ENCODE measurements at places on chromosomes 6 and 20.
A peak's percentile ranks its signal among the peaks of the same experiment; 100 is the strongest.

- DNase-seq = no peak
These were observed 374.9 kb upstream of the NOX3 start for GRCh38 chr6:155830531-155830930.

DNA sequence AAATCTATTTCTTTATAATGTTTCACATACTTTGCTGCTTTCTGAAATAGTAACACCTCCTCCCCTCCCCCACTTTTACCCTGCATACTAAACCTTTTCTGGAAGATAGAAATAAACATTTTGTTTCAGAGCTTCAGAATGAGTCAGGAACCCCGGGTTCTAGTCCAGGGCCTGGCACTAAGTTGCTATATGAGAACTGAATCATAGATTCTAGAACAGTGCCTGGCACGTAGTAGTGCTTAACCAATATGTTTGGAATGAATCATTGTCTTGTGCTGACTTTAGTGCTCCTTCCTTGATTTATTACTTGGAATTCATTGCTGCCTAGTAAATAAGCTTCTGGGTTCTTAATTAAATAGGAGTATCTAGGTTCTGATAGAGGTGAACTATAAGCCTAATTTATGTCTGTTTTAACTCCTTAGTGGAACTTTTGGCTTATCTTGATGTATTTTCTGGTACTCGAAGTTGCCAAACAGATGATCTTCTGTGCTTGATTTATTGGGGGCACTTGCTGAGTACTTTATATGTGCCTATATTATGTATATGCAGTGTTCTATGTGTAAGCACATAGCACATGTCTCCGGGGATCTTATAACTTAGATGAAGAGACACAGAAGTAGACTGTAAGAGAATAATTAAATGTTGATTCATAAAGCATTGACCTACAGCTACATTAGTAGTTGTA lies 18.6 kb downstream of the TAB2 start:
- DNase-seq = peak; percentile 38

GRCh38 chr20:51064137-51064536 lies 41.2 kb upstream of the KCNG1 start:
- no peak for DNase-seq

DNA sequence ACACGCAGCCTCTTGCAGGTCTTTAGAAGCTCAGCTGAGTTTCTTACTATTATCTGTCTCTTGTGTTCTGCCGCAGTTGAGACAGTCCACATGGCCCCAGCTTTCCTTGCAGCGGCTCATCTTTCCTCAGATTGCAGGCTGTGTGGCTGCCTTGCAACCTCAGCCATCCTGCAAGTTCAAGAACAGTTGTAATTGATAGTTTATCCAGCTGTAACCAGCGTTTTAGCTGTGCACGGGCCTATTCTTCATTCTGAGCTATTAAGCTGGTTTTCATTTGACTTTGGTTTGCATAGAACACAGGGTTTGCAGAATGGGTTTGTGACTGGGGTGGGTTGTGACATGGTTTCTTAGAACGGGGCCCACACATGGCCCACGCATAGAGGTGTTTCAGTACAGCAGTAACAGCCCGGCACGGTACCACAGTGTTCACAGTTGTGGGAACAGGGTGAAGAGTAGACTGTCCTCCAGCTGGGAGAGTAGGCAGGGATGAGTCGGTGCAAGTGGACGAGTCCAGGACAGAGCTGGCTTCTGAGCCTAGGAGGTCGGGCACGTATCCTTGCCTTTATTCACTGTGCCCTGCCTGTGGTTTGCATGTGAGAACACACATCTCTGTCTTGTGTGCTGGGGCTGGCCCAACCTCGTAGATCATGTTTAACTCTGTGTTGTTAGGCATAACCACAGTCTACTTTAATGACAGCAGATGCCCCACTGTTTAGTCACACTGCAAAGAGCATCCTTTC lies 89.2 kb downstream of the RPP40 start:
- DNase-seq = no peak

GRCh38 chr6:86657192-86657591 lies 280.1 kb upstream of the HTR1E start:
- DNase-seq = no peak

DNA sequence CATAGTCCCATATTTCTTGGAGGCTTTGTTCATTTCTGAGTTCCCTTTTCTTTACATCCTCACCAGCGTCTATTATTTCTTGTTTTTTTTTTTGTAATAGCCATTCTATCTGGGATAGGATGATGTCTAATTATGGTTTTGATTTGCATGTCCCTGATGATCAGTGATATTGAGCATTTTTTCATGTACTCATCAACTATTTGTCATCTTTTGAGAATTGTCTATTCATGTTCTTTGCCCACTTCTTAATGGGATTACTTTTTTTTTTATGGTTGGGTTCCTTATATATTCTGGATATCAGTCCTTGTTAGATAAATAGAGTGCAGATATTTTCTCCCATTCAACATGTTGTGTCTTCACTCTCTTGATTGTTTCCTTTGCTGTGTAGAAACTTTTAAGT lies 42.1 kb downstream of the CYB5R4 start:
- no peak for DNase-seq

DNA sequence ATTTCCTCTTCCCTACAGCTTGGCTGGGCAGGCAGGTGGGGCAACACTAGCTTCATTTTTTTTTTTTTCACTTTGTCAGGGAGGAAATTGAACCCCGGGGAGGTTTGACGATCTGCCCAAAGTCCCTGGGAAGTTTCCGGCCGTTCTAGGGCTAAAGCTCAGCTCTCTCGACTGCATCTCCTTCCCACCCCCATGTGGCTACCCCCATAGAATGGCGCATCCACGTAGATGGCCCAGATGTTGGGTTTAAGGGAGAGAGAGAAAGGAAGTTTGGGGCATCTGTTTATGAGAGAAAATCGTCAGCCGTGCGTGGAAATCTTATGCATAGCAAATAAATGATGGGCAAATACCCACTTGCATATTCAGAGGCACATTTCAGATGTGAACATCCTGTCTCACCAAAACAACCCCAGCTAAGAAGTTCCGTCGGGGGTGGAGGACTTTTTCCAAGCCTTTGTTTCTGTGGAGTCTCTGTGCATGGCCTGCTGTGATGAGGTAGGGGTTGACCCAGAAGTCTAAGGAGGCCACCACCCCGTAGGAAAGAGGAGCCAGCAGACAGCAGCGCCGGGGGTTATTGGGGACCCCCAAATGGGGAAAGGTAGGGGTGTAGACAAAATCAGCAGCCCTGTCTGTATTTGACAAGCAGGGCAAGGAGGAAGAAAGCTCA lies 40.5 kb upstream of the ZNF831 start:
- no peak for DNase-seq

DNA sequence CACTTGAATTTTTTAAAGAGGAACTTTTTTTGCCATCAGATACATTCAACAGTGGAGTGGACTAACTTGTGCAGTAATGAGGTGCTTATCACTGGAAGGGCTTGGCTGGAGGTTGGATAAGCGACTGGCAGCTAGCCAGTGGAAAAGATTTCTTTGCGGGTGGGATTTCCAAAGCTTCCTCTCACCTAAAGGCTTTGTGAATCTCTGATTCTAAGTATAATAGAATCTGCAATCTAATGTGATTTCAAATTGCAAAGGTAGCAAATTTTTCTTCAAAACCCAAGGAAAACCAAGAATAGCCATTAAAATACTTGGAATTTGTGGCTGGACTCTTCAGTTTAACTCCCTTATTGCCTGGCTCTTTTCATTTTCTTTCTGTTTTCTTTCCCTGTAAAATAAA lies 460.4 kb upstream of the MARCKS start:
- no peak for DNase-seq

DNA sequence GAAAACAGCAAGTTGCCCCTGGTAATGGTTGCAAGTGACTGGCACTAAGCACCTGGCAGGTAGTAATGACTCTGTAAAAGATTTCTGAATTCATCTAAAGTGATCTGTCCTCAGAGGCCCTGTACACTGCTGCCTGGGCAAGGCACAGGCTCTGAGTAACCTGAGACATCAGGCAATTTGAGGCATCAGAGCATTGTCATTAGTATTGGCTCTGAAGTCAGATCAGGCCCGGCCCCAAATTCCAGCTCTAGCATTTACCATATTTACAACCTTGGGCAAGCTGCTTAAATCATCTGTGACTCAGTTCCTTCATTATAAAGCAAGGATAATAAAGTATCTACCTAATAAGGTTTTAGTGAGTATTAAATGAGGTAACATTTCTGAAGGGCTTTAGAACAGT lies 17.3 kb upstream of the TENT5A start:
- no peak for DNase-seq

GRCh38 chr20:22232473-22232872 lies 351.9 kb downstream of the FOXA2 start:
- DNase-seq = no peak

- DNase-seq = no peak
These were observed 3.8 kb downstream of the PTPN1 start for GRCh38 chr20:50514035-50514337.

GRCh38 chr6:16130437-16130891 lies 1.6 kb downstream of the MYLIP start:
- no peak for DNase-seq

DNA sequence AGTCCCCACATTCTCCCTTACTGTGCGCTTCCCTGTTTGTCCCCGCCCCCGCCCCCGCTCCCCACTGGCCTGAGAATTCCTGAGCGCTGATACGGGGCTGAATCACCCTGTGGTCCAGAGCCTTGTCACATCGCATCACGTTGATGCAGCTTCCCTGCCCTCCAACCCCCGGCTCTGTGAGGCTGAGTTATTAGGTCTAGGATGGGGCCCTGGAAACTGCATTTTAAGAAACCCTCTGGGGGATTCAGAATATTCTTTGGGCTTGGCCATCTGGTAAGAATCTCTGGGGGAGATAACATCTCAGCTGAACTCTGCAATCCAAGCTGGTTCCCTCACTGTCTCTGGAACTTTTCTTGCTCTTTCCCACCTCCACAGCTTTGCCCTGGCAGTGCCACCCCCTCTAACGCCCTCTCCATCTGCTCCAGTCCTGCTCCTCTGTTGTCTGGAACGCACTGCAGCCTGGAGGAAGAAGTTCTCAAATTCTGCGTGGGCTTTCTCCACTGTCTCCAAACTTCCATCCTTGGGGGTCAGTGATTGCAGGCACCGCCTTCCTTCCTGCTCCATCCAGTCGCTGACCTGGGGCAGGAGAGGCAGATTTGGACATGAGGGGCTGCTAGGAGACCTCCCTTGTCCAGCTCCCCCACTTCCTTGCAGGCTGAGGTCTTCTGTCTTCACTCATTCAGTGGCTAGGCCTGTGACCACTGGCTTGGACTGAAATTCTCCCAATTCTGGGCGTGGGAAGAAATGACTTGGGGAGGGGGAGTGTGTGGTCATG lies 42.6 kb downstream of the KIAA1755 start:
- peak; percentile 89 for DNase-seq

DNA sequence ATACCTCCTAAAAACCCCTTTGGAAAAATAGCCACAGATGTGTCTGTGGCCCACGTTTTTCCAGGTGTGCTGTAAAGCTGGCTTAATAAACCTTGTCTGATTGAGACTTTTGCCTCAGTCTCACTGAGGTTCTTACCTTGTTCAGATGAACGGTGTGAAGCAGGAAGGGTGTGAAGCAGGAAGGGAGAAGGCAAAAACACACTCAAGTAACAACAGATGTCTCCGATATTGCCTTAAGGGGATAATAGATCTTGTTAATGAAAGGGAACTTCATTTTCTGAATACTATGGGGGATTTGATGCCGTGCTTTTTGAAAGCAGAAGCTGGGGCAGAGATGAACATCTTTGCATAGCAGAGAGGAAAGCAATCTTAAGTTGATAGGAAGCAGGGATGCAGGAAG lies 37.8 kb downstream of the EDN1 start:
- DNase-seq = no peak

DNA sequence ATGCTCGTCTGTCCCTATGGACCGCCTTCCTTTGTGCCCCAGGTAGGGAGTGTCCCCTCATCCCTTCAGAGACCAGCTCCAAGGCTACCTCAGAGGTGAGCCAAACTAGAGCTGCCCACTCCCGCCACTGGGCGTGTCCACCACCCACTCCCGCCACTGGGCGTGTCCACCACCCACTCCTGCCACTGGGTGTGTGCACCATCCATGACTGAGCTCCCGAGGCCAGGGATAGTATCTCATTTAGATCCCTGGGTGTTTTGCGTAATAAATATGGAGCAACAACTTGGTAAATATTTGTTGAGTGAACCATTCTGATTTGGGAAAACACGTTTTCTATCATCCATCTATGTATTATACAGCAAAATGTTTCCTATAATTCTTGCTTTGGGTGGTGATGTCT lies 68.8 kb downstream of the ZBTB2 start:
- DNase-seq = no peak

- no peak for DNase-seq
These were observed 17.1 kb downstream of the NTSR1 start for GRCh38 chr20:62725596-62726268.

GRCh38 chr6:111664565-111665030 lies 58.9 kb upstream of the TRAF3IP2 start:
- no peak for DNase-seq

DNA sequence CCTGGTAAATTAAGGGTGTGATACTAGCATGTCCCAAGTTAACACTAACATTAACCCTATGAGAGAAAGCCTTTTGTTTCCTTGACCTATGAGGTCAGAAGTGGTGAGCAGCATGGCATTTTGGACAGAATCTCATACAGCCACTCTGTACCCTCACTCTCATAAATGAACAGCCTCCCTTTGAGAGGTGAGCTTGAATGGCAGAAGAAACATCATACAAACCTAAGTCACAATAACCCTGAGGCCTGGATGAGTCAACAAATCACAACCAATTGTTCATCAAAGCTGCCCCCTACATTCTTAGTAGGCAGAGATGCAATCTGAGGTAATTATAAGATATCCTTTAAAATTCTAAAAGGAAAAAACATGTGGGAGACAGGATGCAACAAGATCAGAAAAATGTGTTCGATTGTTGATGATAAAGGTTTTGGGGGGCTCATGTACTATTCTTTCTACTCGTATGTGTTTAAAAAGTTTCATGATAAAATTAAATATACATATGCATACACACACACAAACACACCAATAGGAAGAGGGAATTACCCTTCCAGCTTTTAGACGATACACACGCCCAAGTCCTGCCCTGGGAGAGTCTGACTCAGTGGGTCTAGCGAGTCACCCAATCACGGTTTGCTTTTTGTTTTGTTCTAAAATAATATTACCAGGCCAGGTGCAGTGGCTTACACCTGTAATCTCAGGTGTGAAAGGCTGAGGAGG lies 117.3 kb downstream of the ARHGAP18 start:
- DNase-seq = no peak

DNA sequence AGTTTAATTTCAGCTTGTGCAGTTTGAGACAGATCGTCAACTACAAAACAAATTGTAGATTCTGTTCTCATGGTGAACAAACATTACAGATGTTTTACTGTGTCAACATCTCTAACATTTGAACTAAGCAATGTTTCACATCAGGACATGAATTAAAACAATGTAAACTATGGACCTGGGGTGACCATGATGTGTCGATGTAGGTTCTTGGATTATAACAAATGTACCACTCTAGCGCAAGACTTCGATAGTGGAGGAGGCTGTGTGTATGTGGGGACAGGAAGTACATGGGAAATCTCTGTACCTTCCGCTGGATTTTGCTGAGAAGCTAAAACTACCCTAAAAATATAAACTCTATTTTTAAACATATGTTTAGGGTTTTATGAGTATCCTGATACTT lies 17.1 kb downstream of the HIVEP2 start:
- no peak for DNase-seq

All from HFF-Myc (cell line).